NB4 (cell line): ENCODE measurements at places on chromosomes 3 and 15.
A peak's percentile ranks its signal among the peaks of the same experiment; 100 is the strongest.

GRCh38 chr15:66241908-66242285 lies 11.7 kb downstream of the MEGF11 start:
- no peak for DNase-seq

DNA sequence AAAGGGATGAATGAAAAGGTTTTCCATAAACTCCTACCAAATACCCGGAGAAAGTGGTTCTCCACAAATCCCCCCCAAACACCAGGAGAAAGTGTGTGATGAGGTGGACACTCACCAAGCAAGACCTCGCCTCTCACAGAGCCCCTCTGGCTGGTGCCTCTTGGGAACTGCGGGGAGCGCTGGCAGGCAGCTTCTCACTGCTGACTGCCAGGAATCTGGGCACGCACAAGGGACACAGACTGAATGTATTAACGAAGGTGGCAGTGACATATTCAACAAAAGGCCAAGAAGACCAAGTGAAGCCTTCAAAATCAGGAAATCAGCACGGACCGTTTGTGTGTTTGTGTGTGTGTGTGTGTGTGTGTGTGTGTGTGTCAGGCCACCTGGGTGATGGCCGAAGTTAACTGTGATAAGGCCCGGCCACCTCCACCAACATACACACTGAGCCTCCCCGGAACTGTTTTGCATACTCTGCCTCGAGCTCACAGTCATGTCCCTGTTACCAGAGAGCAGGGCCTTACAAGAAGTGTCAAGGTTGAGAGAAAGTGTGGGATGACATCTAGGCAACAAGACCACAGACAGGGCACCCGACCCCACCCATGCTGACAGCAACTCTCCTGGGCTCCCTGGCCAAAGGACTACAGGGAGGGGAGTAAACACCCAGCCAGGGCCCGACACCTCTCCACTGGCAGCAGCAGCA lies 18.0 kb downstream of the ATP10A start:
- DNase-seq, result no peak

- DNase-seq, result no peak
Observed at GRCh38 chr3:37032961-37033360, 39.6 kb downstream of the MLH1 start.

DNA sequence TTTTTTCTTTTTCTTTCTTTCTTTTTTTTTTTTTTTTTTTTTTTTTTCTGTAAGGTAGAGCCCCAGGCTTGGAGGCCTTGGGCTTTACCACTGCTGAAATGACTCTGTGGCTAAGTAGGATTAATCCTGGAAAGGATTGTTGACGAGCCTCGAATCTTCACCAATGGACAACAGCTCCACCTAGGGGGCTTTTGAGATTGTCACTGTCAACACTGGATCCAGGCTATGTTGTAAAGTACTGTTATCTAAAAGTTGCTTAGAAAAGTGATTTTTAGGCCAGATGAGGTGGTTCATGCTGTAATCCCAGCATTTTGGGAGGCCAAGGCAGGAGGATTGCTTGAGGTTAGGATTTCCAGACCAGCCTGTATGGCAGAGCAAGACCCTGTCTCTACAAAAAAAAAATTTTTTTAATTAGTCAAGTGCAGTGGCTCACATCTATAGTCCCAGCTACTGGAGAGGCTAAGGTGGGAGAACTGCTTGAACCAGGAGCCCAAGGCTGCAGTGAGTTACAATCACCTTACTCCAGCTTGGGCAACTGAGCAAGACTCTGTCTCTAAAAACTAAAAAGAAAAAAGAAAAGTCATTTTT lies 41.6 kb downstream of the KLHL18 start:
- peak; percentile 77 for DNase-seq

DNA sequence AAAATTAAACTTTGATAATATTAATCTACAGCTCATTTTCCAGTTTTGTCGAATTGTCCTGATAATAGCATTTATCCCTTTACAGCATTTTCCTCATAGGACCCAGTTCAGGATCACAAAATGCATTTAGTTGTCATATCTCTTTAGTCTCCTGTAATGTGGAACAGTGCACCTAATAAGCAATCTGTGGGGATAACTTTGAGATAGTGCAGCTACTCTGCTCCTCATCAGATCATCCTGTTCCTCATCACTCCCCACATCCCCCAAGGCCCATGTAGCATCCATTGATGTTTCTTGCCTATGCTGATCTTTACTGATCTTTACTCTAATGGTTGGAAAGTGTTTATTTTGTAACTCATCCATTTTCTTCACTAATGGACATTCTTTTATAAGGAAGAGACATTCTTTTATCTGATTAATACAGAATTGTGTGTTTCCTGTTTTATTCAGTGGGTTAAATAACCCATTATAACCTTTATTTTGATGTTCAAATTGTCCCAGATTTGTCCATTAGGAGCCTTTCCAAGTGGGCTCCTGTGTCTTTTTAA lies 7.5 kb downstream of the RNF111 start:
- DNase-seq, result no peak

DNA sequence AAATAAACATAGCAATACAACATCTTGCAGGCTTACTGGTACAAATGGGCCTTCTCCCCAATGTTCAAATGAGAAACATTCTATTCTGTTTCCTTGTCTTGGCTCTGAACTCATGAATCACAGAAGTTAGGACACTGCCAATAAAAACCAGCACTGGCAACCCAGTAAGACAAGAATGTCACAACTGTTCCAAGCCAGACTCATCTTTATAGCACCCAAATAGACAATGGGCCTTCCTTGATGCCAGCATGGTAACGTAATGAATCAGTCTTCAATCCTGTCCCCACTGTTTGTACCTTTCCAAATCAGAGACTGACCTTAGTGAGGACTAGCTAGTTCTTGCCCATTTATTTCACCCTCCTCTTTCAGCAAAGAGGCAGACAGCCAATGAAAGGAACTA lies 14.1 kb upstream of the RPS17 start:
- no peak for DNase-seq

DNA sequence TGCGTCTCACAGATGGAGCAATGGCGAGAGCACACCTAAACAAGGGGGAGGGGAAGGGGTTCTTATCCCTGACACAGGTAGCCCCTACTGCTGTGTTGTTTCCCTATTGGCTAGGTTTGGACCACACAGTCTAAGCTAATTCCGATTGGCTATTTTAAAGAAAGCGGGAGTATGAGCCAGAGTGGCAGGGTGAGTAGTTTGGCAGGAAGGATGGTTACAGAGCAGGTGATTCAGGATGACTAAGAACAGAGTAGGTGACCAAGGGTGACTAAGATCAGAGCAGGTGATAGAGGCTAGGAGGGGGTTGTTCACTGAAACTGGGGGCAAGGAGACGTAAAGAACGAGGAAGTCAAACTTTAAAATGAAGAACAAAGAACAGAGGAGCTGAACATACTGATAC lies 511.8 kb downstream of the EDEM1 start:
- DNase-seq, result no peak

- no peak for DNase-seq
Observed at GRCh38 chr3:43523454-43524053, 98.3 kb downstream of the ANO10 start.

- no peak for DNase-seq
Observed at GRCh38 chr3:108017587-108017986, 73.2 kb downstream of the CD47 start.

GRCh38 chr3:156382458-156383346 lies 172.2 kb downstream of the SSR3 start:
- DNase-seq, result peak; percentile 40

DNA sequence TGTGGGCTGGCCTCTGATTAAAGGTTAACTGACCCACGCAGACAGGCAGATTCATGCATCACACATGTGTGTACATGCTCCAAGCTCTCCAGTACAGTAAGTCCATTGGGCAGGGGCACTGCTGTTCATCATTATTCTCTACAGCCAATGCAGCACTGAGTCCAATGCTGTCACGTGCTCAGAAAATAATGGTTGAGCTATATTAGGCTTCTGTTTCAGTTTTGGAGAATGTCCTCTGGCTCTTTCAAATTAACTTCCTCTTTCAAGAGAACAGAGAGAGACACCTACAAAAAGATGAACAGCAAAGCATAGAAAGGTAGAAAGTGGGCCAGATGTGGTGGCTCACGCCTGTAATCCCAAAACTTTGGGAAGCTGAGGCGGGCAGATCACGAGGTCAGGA lies 202.6 kb downstream of the MEX3B start:
- no peak for DNase-seq

DNA sequence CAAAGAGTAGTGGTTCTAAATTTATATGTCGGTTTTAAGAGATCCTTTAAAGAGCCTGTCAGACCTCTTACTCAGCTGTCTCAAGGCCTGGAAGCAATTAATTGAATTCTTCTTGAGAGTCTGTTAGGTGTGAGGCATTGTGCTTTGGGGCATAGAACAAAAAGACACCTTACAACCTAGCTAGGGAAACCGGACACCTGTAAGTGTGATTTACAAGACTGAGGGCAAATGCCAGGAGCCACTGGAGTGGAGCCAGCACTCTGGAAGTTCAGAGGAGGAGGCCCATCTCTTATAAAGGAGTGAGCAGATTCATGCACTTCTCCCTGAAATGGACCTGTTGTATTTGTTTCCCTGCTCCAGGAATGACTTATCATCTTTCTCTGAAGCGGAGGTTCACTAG lies 97.7 kb upstream of the NUDT16 start:
- DNase-seq, result no peak

DNA sequence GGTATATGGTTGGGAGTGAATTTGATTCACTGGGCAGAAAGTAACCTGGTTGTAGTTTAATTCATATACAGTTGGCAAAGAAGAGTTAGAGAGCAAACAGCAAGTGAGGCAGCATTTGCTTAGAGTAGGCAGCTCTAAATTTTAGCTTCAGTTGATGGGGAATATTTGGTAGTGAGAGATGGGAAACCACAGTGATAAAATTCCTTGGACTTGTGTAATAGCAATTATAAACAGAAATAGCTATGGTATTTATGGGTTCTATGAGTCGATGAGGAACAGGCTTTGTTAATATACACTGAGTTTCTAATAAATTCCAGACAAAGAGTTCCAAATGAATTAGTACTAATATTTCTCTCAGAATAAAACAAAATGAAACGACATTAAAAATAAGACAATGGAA lies 894.0 kb downstream of the ROBO2 start:
- no peak for DNase-seq

- DNase-seq, result no peak
Observed at GRCh38 chr15:45225506-45226273, 26.3 kb upstream of the SLC28A2 start.

- no peak for DNase-seq
Observed at GRCh38 chr15:75045332-75046015, 22.1 kb downstream of the PPCDC start.

- DNase-seq, result no peak
Observed at GRCh38 chr15:78551902-78552301, 11.7 kb downstream of the PSMA4 start.

DNA sequence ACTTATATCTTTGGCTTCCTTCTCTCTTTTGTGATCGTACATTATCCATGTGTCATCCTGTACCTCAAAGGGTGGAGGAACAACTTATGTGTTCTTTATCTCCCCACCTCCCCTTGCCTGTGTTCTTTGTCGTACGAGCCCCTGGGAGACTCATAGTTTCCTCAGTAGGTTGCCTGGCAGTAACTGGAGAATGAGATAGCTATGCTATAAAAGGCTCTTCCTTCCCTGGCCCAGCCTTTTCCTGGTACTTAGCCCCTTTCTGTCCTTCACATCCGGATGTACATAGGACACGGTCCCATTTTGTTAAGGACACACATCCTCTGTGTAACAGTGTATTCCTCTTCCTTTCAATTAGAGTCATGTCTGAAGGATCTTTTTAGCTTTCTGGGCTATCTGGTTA lies 32.1 kb downstream of the PLCL2 start:
- no peak for DNase-seq
